ENCODE measurements at places on chromosomes 2 and 18.

DNA sequence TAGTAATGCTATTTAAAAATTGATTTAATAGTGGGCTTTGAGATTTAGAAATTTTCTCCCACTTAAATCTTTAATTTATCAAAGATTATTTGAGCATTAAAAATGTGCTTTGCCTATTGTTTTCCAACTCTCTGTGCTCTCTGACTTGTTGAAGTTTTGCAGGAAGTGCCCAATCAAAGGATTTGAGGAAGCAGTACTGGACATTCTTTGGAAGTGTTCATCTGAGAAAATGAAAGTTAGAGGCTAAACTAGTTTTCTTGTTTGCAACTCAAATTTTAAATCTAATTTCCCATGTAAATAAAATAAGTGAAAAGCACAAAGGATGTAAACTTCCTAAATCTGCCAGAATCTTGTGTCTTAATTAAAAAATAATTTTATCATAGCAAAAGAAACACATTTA lies 89.1 kb downstream of the CAMKMT start:
- DNase-seq = no peak

- DNase-seq = no peak
These were observed 93.5 kb downstream of the FAM124B start for GRCh38 chr2:224308272-224308911.

DNA sequence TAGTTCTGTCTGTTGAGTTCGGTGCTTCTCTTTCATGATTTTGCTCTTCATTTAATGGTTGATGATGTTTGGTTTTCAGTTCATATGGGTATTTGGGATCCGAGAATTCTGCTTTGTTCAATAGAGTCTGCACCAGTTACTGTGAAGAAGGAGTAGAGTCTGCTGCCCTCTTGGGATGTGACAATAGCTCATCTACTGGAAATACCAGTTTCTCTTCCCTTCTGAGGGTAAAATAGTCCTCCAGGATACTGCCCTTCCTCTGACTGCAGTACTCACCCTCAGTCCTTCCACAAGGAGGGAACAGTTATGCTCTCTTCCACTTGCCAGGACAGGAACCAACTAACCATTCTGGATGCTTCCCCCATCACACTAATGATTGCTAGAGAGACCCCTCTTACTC lies 12.5 kb upstream of the TNFAIP6 start:
- DNase-seq = no peak

- DNase-seq = no peak
These were observed 518.6 kb upstream of the MYT1L start for GRCh38 chr2:2849464-2850217.

DNA sequence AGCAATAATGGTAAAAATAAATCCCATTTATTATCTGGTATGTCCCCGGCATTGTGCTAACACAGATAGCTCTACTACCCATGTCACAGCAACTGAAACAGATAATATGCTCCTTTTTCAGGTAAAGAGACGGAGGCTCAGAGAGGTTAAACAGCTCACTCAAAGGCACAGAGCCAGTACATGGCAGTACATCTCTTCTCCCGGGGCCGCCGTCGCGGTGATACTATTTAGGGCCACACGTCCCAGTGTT lies 693 bp upstream of the PDK1 start:
- DNase-seq = no peak

DNA sequence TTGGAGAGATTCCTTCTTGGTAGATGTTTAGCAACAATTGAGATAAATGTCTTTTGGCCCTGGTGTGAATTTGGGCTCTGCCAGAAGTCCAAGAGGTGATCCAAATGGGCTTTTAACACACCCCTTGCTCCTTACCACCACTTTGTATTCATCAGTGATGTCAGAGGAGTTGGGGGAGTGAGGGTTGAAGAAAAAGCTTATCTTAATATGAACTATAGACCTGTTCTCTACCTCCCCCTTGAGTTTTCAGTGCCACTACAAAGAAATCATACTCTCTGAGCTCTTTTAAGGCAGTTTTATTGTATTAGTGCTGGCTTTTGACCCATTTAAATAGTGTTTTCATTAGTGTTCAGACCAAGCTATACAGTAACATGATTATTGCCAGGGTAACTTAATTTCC lies 229.1 kb downstream of the PHLPP1 start:
- no peak for DNase-seq

DNA sequence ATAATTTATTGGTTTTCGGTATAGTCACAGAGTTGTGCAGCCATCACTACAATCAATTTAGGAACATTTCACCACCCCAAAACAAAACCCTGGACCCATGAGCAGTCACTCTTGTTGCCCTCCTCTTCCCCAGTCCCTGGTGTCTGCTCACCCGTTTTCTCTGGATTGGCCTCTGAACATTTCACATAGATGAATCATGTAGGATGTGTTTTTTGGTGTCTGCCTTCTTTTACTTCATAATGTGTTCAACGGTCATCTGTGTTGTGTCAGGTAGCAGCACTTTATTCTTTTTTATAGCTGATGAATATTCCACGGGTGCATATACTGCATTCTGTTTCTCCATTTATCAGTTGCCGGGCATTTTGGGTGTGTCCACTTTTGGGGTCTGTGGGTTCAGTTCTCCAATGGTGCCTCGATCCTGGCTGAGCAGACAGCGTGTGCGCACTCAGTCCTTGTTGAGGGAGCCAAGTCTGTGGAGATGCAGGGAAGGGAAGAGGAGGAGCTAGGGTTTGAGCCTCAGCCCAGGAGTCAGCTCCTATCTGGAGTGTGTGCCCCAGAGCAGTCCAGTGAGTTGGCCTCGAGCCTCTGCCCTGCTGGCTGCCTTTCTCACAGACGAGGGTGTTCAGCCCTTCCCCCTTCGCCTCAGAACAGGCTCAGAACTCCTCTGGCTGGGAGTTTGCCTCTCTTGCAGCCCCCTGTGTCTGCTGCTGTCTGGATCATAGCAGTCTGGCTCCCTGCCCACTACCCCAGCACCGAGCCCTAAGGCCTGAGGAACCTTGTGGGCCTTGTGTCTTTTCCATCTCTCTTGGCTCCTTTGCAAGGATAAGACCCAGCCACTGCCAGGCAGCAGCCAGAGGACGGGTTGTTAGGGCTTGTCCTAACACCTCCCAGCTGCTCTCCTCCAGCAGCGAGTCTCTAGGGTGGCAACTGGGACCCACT lies 18.0 kb downstream of the C2orf74 start:
- no peak for DNase-seq

DNA sequence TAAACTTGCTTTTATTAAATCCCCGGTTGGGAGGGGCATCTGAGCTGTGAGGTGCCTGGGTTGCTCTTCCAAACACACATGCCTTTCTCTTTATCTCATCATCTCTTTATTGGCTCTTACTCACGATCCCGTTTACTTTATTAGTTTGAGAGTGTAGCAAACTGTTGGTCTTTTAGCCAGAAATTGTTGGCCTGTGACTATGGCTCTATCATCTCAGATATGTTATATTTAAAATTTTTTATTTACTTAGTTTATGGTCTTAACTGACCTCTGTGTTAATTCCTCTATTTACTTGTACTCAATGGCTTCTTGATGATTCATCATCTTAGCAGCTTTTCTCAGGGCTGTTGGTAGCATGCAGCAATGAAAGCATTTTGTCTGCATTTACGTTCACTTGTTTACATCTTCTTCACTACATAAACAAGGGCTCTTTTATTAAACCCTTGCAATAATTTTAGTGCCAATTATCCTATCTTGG lies 408.4 kb downstream of the HRH4 start:
- no peak for DNase-seq

GRCh38 chr18:80074697-80075096 lies 34.4 kb upstream of the ADNP2 start:
- DNase-seq = no peak

DNA sequence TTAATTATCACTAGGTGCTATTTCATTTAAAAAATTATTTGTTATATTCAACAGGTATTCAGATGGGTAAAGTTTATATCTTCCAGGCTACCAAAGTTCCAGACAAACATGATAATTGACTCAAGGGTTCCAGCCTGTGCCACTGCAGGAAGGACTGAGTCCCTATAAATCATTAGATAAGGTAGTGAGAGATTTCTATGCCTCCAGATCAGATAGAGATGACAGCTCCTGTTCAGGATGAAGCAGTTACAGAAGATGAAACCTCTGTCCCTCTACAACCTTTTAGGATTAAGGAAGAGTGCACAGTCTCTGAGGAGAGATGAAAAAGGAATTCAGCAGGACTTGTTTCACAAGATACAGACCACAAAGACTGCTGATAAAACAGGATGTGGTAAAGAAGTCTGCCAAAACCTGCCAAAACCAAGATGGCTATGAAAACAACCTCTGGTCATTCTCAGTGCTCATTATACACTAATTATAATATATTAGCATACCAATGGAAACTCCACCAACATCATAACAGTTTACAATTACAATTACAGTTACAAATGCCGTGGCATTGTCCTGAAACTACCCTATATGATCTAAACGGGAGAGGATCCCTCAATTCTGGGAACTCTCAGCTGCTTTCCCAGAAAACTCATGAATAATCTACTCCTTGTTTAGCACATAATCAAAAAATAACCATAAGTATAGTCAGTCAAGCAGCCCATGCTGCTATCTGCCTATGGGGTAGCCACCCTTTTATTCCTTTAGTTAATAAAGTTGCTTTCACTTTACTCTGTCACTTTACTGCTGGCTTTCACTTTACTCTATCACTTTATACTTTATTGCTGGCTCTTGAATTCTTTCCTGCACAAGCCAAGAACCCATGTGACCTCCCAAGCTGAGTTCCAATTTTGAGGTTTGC lies 288.5 kb downstream of the PDE11A start:
- DNase-seq = no peak

GRCh38 chr2:138763971-138764370 lies 16.2 kb downstream of the NXPH2 start:
- no peak for DNase-seq

- no peak for DNase-seq
These were observed 36.2 kb downstream of the DIPK1C start for GRCh38 chr18:74420926-74421325.

DNA sequence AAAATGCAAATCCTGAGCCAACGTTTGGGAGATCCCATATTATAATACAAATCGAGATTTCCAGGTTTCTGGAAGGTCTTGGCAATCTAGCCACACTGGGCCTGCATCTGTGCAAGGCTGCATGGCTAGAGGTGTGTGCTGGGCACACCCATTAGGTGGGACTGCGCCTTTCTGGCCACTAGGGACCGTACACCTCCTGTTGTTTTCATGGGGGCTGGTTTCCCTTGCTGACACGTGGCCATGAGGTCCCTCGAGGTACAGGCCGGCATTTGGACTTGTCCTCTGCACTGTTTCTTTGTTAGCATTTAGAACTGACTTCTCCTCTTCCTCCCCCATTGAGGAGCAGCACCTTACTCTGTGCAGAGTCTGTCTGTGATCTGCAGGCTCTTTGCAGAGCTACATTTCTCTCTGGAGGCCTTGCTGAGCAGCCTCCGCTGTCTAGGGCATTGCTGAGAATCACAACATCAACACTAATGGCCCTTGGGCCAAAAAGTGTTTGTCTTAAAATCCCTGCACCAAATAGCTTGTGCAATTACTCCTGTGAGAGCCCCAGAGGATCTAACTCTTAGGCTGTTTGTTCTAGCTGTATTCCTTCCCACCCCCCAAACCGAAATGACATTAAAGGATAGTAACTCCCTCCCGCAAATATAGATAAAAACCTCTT lies 131.2 kb downstream of the NEDD4L start:
- no peak for DNase-seq

DNA sequence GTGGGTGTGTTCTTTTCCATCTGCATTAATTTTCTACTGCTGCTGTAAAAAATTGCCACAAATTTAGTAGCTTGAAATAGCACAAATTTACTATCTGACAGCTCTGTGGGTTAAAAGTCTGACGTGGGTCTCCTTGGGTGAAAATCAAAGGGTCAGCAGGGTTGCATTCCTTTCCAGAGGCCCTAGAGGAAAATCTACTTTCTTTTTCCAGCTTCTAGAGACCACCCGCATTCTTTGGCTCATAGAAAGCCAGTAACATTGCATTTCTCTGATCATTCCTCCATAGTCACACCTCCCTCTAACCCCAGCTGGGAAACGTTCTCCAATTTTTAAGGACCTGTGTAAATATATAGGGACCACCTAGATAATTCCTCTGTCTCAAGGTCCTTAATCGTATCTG lies 128.8 kb downstream of the ATL2 start:
- DNase-seq = no peak

DNA sequence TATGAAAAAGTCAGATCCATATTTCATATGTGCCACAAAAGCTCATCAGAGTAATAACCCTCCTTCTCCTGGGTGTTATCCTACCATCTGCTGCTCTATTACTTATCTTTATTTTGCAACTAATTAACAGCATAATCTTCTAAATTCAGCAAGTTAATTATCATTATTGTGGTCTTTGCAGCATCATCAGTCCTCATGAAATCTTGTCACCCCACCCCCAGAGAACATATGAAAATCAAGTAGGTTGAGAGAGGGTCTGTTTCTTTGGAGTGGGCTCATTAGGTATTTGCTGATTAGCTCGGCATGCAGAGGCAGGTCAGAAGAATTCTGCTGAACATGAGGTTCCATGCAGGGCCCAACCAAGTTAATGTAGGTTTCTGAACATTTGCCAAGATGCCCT lies 64.8 kb downstream of the ATF2 start:
- no peak for DNase-seq

DNA sequence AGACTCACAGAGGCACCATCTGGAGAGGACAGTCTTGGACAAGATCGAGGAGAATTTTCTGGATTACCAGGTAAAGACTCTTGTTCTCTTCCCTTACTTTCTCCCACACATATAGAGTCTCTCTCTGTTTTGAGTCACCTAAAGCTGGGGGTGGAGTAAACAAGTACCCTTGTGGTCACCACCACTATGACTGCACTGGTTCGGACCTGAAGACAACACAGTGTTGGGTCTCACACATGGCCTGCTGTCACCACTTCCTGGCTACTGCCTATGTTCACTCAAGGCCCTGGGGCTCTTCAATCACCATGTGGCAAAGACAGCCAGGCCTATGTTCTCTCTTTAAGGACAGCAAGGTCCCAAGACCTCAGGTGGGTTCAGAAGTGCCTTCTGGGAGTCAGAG lies 253.3 kb upstream of the VRK2 start:
- DNase-seq = no peak

DNA sequence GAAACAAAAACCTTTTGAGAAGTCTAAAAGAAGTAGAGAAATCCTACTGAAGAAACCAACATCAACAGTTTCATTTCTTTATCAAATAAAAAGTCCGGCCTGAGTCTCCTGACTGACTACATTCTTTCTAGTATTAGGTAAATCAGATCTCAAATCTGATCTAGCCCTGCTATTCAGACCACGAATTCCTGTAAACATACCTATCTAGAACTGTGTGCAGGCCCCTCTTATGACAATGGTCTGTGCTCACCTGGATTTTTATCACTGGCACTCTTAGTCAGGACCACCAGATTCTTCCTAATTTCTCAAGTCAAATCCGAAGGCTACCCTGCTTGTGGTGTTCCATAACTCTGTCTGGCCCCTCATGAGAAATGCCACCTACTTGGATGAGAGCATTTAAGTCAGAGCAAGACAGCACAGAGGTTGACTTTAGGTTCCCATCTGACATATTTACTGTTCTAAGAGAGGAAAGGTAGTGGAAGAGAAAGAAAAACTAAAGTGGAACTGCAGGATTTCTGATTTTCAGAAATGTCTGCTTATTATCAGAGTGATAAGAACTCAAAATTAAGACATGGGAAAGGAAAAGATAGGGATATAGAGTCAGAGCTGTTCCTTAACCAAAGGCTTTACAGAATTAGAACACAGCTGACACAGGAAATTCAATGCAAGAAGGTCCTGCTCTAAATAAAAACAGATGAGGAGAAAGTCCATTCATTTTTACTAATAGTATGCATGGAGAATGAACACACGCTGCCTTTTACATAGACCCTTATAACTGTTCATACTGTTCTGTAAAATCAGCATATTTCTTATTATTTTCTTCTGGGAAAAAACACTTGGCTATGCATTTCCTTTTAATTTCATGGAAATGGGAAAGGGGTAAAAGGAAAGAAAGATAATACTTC lies 56.5 kb downstream of the SLC8A1 start:
- DNase-seq = no peak

GRCh38 chr2:215784371-215784783 lies 229.0 kb downstream of the MREG start:
- no peak for DNase-seq
